ENCODE measurements at places on chromosomes 11 and 22.

- no peak for DNase-seq
These were observed 36.7 kb downstream of the NCAM1 start for GRCh38 chr11:112997857-112998466.

- DNase-seq = no peak
These were observed 19.2 kb upstream of the ADSL start for GRCh38 chr22:40326905-40327735.

- DNase-seq = no peak
These were observed 282.5 kb upstream of the ISX start for GRCh38 chr22:34783436-34783835.

DNA sequence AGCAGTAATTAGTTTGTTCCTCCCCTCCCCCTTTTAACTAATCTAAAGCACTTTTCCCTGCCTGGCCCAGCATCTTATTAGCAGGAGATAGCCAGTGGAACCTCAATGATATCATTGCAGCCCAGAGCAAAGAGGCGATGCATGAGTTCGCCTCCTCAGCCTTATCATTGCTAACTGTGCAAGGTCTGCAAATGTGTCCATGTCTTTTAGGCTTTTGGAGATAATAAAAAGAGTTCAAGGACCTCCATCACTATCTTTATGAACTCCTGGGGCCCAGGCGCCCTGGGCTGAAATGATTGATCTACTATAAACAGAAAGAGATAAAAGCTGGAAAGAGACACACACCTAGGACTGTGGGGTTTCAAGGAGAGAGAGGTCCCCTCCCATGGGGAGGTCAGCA lies 124.2 kb upstream of the TBCEL start:
- no peak for DNase-seq

DNA sequence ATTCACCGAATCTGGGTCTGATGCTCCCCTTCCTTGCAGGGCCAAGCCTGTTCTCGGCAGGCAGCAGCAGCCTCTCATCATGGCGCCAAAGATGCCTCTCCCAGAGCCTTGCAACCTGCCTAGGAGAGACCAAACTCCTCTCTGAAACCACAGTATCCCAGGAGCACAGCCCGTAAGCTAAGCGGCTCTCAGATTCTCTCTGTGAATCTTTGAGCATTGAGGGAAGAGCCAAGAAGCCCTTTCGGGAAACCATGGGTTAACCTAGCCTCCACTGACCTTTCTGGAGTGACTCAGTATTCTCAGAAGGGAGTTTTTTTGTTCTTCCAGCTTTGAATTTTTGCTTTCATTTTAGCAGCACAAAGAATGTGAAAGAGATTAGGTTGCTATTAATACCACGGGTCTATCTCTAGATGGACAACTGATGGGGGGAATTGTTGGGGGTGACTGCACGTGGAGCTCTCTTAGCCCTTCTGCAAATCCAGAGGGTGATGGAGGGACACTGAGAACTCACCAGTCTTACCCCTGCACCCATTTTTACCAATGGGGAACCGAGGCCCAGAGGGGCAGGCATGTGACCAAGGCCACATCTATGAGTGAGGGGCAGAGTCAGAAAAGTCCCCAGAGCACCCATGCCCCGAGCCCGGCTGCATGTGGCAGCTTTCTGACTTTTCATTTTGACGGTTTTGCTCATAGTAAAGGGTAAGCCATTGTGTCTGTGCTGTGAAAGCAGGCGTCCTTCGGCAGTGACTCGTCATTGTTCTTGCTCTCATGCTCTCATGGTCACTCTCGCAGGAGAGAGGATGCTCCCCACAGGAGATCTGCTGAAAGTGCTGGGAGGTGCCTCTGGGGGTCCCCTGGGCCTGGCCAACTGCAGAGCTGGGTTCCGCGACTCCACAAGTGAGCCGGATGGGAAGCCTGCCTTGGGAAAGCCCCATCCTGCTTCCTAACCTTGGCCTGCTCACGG lies 36.0 kb downstream of the IRAG1 start:
- DNase-seq = no peak

DNA sequence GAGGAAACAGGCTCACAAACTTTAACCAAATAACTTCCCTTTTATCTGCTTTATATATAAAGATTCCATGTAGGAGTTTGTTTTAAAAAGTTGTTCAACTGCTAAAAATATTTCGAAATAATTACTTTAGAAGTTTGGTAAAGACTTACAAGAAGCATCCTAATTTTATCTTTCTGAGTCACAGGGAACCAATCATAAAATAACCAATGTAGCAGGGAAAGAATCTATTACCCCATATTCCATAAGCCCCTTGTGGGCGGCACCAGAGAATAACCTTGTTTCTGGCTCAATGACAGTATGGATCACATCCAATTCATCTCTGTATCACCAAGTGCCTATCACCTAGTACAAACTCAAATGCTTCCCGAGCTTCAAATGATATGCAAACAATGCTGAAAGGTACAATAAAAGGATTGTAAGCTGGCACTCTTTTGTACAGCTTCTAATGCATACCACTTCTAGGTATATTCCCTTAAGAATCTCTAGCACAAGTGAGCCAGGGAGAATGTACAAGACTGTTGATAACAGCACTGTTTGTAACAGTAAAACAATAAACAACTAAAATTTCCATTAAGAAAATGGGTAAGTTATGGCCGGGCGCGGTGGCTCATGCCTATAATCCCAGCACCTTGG lies 158.4 kb downstream of the ATG16L2 start:
- DNase-seq = no peak

DNA sequence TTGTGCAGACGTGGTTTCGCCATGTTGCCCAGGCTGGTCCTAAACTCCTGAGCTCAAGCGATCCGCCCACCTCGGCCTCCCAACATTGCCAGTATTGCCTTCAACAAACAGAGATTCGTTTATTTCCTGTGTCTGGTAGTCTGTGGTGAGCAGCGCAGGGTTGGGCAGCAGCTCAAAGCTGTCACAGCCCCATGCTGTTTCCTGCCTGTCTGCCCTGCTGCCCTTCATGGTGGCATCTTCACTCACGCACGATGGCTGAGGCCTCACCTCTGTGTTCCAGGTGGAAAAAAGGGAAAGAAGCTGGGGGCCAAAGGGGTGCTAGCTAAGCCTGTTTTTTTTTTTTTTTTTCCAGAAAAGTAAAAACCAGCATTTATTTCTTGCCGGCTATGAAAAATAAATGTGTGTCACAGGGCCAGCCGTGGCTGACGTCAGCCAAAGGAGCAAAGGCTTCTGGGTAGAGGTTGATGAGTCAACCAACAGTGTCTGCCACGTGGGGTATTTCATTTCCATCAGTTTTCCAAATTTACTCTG lies 28.8 kb downstream of the TBC1D22A start:
- DNase-seq = peak; percentile 69

GRCh38 chr11:4066910-4067309 lies 27.7 kb upstream of the RRM1 start:
- peak; percentile 11 for DNase-seq

DNA sequence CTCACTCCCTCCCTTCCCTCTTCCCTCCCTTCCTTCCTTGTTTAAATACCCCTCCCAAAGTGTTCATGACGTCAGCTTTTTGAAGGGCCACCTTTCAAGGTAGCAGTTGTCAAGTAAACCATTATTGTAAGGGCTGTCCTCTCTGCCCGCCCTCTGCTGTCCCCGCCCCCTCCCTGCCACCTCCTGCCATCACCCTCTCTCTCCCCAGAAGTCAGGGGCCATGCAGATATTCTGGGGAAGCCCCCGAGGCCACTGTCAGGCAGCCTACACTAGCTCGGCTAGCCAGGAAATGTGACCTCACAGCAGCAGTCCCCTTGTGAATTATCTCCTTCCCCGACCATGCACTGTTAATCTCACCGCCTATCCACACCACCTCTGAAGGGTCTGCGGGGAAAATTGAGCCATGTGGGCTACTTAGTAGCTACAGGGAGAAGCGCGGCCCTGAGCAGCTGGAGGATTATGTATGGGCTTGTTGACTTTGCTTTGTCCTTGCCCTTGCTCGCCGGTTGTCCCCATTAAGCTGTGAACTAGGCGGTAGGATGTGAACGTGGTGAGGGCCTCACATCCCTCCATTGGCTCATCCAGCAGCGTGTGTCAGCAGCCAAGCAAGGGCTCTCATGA lies 42.1 kb upstream of the ATXN10 start:
- no peak for DNase-seq

- DNase-seq = no peak
These were observed 70.8 kb downstream of the LIF start for GRCh38 chr22:30175690-30176288.

DNA sequence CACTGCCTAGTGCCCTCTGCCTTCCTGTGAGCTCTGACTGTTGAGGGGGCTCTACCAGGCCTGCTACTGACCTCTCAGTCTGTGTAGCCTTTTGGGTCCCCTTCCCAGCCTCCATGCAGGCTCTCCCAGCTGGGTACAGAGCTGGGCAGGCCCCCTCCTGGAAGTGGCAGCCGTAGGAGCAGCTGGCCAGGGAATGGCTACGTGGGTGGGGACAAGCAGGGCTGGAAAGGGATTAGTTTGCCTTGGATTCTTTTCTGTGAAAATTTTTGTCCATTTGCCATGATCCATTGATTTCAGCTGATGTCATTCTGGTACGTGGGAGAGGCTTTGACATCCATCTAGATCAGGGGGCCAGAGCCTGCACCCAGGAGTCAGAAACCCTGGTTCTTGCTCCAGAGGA lies 23.9 kb upstream of the NECTIN1 start:
- DNase-seq = no peak

- DNase-seq = no peak
These were observed 75.2 kb downstream of the ADAMTS15 start for GRCh38 chr11:130523609-130524008.

DNA sequence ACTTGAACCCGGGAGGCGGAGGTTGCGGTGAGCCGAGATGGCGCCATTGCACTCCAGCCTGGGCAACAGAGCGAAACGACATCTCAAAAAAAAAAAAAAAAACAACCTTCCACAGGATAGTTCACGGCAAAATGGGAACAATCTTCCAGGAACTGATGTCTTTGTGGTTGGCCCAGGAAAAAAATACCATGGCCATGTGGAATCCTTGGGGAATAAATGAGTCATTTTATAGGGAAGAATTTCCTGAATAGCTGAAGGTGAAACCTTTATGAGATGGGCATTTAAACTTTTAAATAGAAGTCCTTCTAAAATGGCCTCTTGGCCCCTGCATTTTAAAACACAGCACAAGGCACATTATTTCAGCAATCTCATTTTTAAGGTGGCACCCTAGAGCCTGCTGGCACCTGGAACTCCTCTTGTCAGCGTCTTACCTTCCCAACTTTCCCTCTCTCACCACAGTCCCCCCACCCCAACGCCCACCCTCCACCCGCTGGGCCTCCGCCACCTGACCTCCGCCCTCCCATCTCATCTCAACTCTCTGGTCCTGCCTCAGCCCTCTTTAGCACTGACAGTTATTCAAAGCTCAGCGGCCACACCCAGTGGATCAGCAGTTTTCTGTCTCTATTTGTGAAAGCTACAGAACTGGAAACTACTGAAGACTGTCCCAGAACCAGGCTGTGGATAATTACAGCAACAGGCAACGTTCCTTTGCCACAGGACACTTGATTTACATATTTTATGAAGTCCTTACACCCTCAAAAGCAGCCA lies 43.1 kb downstream of the SCGB1A1 start:
- no peak for DNase-seq

DNA sequence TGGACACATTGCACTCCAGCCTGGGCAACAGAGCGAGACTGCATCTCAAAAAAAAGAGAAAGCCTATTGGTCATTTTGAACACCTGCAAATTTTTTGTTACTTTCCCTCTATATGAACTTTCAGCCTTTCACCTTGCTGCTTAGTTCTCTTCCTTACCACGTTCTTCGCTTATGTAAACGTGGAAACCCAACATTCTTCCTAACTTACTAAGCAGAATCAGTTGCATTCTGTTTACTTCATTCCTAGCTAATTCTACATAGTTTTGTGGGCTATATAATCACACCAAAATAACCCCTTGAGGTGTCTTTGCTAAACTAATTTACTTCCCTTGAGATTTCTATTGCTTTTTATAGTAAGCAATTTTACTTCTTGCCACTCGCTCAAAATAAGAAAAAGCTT lies 23.2 kb downstream of the MS4A4A start:
- no peak for DNase-seq

DNA sequence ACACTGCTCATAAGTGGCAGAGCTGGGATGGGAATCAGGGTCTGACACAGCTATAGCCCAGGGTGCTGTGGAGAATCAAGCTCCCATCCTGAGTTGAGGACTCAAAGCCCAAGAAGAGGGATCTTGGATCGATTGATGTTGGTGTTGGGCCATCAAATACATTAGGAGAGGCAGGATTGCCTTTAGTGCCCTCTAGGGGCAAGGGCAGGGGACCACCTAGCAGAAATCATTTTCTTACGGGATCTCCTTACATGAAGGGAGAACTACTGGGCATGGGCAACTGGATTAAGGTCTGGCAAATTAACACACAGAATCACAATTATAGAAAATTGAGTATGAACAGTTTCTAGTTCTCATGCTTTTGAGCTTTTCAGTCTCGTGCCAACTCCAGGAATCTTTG lies 24.9 kb upstream of the EMSY start:
- DNase-seq = peak; percentile 6

- DNase-seq = peak; percentile 72
These were observed 35.0 kb upstream of the MOB2 start for GRCh38 chr11:1521382-1522080.

DNA sequence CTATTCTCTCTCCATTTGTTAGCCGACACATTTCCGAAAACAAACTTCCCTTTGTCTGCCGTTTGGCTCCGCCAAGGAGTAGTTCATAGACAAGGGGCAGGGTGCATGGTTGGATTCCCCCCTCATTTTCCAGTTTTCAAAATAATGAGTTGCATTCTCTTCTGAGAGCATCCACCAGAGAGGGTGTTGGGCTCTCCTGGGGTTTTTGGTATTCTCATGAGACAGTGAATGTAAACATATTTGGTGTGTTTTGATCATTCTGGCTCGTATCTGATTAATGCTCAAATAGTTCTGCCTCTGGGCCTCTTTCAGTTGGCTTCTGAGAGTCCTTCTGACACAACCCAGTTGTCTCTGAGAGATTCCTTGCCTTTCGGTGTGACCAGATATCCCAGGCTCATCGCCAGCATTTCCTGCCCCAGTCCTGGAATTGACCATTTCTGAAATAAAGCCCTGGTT lies 21.7 kb downstream of the GRAMD4 start:
- DNase-seq = no peak

GRCh38 chr22:47452184-47452583 lies 689.7 kb downstream of the TBC1D22A start:
- no peak for DNase-seq

- no peak for DNase-seq
These were observed 68.4 kb downstream of the TCF20 start for GRCh38 chr22:42202048-42202447.

DNA sequence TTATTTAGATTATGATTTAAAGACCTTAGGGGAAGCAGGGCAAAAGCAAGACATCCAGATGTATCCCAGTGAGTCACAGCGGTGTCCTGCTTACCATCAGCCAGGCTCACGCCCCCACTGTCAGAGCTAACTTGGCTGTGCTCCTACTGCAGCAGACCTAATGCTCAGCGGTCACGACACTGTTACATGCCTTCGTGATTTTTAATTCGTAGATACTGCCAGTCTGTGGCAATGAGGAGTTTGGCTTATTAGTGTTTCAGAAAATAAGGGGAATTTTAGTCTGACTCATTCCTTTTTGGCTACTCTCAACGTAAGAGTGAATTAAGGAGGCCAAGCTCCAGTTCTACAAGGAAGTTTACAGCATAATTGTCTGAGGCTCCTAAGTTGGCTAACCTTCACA lies 22.7 kb downstream of the EFCAB6 start:
- DNase-seq = no peak

GRCh38 chr11:60970369-60970774 lies 1.1 kb upstream of the CD6 start:
- peak; percentile 67 for DNase-seq

GRCh38 chr11:11808992-11809615 lies 32.7 kb upstream of the USP47 start:
- no peak for DNase-seq
